ENCODE measurements at places on chromosomes 7 and 10.
A peak's percentile ranks its signal among the peaks of the same experiment; 100 is the strongest.

- DNase-seq = no peak
These were observed 287.2 kb downstream of the AUTS2 start for GRCh38 chr7:69885431-69885830.

DNA sequence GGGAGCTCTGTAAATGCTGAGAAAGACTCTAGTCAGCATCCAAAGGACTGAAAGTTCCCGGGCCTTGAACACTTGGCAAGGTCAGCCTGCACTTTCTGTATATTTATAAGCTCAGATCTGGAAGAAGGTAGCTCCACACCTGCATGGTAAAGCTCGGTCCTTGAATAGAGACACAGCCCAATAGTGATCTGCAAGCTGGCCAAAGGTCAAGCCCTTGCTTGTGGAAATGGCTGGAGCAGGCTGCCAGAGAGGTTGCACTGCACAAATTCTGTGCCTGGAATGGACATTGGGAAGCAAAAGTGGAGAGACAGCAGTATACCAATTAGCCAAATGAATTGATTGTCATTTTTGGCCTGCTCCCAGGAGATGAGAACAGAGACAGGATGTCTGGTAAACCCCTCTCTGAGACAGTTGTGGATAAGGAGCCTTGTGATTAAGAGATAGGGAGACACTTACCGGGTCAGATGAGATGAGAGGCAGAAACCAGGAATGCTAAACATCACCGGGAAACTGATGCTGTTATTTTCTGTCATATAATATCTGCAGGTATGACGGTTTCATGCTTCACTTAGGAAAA lies 8.0 kb upstream of the FRA10AC1 start:
- DNase-seq = no peak

DNA sequence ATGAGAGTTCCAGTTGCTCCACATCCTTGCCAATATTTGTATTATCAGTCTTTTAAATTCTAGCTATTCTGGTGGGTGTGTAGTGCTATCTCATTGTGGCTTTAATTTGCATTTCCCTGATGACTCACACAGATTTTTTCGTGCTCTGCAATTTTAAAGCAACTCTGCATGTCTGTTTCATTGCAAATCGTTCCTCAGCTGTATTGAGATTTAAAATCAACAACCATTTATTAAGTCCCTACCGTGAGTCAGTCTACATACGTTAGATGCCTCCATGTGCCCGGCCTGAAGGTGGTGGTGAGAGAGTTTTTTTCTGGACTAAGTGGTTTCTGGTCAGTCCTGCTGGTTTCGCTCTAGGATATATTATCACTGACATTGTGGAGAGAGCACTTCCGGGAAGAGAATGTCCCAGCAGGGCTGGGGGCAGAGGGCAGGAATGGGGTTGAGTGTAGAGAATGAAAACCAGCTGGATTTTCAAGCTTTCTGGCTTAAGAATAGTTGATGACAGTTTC lies 8.4 kb upstream of the HYCC1 start:
- DNase-seq = no peak

GRCh38 chr7:56125831-56126230 lies 9.6 kb upstream of the NUPR2 start:
- DNase-seq = no peak

DNA sequence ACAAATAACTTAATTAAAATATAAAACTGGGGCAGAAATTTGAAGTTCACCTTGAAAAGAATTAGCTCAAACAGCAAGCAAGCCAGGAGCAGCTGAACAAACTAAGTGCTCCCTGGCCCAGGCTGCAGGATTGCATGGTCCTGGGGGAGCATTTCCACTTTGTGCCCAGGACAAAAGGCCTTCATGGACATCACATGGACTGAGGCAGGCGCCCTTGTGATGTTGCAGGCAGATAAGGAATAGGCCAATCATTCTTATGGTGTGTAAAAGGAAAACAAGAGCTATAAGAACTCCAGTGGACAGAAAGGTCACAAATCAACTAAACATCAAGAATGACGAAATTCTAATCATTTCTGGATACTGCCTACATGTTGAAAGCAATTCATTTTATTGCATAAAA lies 17.5 kb upstream of the TECTB start:
- DNase-seq = no peak

GRCh38 chr7:91030680-91031380 lies 233.4 kb upstream of the FZD1 start:
- DNase-seq = no peak

GRCh38 chr7:22911889-22912288 lies 89.2 kb upstream of the TOMM7 start:
- no peak for DNase-seq

DNA sequence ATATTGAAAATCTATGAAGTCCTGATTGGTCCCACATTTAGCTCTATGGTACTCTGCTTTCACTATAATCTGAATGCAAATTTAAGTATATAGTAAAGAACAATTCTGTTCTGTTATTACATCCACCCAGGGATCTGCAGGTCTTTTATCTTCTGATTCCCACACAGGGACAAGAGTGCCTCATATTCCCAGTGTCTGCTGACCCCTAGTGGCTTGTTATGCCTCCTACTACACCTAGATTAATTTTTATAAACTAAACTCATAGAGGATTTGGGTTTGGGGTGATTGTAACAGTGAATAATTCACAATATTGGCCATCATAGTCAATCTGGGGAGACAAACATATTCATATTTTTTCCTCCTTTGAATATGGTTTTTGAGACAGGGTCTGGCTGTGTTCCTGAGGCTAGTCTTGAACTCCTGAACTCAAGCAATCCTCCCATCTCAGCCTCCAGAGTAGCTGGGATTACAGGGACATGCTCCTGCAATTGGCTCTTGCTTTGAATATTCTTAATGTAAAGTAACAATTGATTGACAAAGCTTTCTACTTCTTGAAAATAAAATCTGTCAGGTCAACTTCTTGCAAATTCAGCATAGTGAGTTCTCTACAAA lies 282.1 kb downstream of the KCND2 start:
- DNase-seq = no peak

GRCh38 chr10:84348447-84348846 lies 20.1 kb downstream of the CCSER2 start:
- DNase-seq = no peak

GRCh38 chr7:4018601-4019316 lies 663.3 kb upstream of the FOXK1 start:
- DNase-seq = no peak

- DNase-seq = no peak
These were observed 69.7 kb downstream of the CD36 start for GRCh38 chr7:80708123-80708522.

- DNase-seq = no peak
These were observed 1.1 kb downstream of the NDST2 start for GRCh38 chr10:73810358-73810734.

- peak; percentile 64 for DNase-seq
These were observed 16.8 kb downstream of the RASGEF1A start for GRCh38 chr10:43249962-43250614.

GRCh38 chr7:102094316-102094650 lies 192.4 kb upstream of the SH2B2 start:
- no peak for DNase-seq

GRCh38 chr10:129193148-129193547 lies 273.9 kb upstream of the MGMT start:
- DNase-seq = no peak

GRCh38 chr7:44117801-44118429 lies 5.4 kb downstream of the POLD2 start:
- DNase-seq = no peak

GRCh38 chr10:27911539-27911938 lies 87.3 kb downstream of the ODAD2 start:
- DNase-seq = no peak

DNA sequence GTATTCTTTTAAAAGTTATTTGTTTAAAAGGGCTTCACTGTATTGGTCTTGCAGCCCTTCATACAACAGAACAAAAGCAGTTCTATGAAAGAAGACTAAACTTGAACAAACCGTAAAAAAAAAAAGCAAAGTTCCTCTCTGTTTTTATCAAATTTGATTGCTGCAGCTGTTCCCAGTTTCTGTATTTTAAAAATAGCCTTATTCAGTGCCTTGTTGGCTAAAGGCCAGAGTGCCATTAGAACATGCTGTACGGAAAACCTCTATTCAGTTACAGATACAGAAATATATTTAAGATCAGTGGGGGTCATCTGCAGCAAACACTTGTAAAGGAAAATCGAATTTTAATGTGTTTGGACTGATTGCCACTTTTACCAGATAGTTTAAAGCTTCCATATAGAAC lies 207.8 kb upstream of the ETV1 start:
- DNase-seq = no peak

- no peak for DNase-seq
These were observed 678.2 kb downstream of the GRM8 start for GRCh38 chr7:126574276-126575250.

GRCh38 chr7:471191-471865 lies 48.3 kb downstream of the PDGFA start:
- DNase-seq = peak; percentile 49

DNA sequence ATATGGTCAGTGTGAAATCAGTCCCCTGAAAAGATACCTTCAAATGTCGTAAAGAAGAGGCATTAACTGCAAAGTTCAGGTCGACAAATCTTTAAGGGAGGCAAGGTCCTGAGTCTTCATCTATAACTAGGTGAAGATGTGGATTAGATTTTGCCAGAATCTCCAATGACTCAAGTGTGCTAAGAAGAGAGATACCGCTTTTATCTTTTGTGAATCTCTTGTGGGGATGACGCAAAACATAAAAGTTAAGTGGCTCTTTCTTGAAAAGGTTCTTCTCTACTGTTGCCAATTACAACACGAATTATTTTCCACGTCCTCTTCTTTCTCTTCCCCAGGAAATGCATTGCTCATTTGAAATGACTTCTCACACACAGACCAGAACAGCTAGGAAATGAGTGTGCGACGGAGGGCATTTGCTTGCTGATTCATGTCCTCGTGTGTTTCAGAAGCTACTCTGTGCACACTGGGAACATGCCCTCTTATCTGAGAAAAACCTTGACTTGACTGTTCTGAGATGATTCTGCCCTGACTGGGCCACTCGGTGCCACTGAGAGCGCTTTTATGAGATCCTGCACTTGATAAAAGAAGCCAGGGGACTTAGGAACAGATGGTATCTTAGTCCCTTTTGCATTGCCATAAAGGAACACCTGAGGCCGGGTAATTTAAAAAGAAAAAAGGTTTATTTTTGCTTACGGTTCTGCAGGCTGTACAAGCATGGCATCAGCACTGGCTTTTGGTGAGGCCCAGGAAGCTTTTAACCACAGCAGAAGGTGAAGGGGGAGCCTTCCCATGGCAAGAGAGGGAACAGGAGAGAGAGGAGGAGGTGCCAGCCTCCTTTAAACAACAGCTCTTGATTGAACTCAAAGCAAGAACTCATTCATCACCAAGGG lies 169.5 kb upstream of the PFKP start:
- no peak for DNase-seq

- DNase-seq = no peak
These were observed 171.3 kb upstream of the ITGB1 start for GRCh38 chr10:33129141-33129995.

DNA sequence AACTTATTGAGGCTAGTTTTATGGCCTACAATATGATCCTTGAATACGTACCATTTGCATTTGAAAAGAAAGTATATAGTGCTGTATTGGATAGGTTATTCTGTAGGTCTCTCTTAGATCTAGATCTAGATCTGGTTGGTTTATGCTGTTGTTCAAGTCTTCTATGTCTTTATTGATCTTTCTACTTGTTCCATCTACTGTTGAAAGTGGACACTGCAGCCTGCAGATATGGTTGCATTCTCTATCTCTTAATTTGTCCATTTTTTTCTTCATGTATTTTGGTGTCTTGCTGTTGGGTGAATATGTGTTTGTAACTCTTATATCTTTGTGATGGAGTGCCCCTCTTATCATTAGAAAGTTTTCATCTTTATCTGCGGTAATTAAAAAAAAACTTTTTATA lies 139.4 kb upstream of the PCDH15 start:
- no peak for DNase-seq

DNA sequence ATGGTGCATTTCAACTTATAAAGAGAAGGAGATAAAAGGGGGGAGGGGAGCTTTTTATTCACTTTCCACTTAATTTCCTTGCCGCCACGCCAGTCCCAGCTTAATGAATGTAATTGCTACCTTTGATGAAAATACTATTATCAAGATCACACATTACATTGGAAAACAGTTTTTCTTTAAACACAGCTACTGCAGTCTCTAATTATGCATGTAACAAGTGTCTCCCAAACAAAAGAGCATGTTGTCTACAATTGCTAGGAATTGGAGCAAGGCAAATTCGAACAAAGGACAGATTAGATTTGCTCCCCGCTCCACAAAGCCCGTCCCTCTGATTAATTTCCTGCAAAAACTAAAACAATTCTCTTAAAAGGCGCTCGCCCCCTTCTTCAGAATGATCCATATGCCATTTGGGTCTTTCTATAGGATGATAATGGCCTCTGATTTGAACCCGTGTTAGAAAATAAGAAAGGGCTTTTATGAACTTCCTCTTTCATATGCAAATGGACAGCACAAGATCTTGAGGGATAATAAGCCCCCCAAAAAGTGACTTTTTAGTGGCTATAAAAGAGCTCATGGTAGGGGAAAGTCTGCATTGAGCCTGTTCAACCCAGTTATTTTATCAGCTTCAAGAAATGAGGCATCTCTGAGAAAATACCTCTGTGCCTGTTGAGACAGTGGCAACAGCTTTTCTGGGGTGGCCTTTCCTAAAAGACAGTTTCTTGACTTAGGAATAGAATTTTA lies 60.6 kb downstream of the ACADSB start:
- DNase-seq = no peak

- no peak for DNase-seq
These were observed 2.9 kb upstream of the GET4 start for GRCh38 chr7:873367-874002.

- no peak for DNase-seq
These were observed 60.8 kb downstream of the DLG5 start for GRCh38 chr10:77865580-77866324.

- no peak for DNase-seq
These were observed 19.1 kb upstream of the EXOC6 start for GRCh38 chr10:92829042-92829785.

DNA sequence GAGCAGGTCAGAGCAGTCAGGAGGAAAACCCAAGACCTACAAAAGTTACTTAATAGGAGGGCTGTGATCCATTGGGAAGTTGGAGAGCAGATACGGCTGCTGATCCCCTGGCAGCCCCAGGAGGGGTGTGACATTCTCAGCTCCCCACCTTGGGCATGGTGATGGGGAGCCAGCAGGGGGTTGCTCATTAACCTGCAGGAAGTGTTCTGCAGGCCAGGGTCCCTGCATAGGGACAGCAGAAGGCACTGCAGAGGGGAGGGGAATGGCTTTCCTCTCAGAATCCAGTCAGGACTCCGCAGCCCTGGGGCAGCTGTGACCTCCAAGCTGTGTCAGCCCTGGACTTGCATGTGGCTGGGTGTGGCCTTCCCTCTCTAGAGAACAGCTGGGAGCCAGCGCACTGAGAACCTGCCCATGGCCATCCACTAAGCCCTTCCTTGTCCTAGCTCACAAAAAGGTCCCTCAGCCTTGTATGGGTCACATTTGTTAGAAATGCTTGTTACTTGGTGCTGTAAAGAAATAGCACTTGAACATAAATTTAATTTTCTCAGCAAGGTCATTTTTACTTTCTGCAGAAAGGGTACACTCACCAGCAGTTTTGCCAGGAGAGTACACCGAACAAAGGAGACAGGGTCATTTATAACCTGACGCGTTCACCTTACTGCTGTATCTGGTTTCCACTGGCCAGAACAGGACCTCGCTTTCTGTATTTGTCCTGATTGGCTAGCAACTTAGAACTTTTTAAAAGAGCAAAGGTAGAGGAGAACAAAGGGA lies 169.6 kb downstream of the COBL start:
- no peak for DNase-seq

Data from chondrocyte (in vitro differentiated cells).